ENCODE measurements at places on chromosomes 4 and X. TPM values are rescaled to one million over a fixed set of nuclear protein-coding genes. Genes with fewer than 3 reads are reported as not detected.

Gene MAOA
- total RNA-seq, result 5.0 TPM

DNA sequence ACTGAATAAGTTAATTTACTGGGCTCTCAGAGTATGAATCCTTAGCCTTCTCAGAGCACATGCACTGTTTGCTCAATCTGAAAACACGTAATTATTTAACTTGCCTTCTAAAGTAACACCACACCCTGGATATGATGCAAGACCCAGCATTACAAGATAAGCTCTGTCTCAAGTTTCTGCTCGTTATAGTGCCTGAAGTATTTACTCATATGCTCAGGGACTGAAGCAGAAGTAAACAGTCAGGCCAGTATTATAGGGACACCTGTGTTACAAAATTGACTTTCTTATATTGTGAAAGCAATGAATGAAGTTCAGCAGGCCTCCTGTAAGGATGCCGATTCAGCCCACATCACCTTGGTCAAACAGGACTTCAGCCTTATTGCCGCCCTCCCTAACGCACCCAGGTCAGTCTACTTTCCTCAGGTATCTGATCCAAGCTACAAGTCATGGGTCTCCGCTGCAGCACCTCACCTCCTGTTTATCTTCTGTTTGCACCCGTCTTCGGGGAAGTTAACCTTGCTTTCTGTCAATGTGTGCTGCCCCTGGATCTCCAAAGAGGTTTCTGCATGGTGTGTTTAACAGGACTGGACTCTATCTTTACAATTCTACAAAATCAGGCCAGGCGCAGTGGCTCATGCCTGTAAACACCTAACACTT, 42.8 kb upstream of the KLF3 start:
- peak; percentile 99 for DNase-seq
- no peaks in the 10 kb centered on the region for H3K27me3 ChIP-seq
- peaks cover 53% of the 10 kb centered on the region for H3K4me1 ChIP-seq
- no peaks in the 10 kb centered on the region for H3K36me3 ChIP-seq

Gene PUDP
- 24.9 TPM for total RNA-seq

- no peak overlapping the region for H3K27ac ChIP-seq
- H3K27me3 ChIP-seq, result no peaks in the 10 kb centered on the region
- H3K4me3 ChIP-seq, result no peak overlapping the region
- H3K36me3 ChIP-seq, result no peaks in the 10 kb centered on the region
- no peaks in the 10 kb centered on the region for H3K4me1 ChIP-seq
Measured at GRCh38 chr4:174604198-174604597, 81.9 kb upstream of the HPGD start.

Data from PC-9 (cell line).